Activated T-helper 9 cell treated with anti-CD3 and anti-CD28 coated beads, Interleukin-2, amount 50 U/mL, for 16 hours (primary cell): ENCODE measurements at places on chromosomes 3 and 15.
A peak's percentile ranks its signal among the peaks of the same experiment; 100 is the strongest.

DNA sequence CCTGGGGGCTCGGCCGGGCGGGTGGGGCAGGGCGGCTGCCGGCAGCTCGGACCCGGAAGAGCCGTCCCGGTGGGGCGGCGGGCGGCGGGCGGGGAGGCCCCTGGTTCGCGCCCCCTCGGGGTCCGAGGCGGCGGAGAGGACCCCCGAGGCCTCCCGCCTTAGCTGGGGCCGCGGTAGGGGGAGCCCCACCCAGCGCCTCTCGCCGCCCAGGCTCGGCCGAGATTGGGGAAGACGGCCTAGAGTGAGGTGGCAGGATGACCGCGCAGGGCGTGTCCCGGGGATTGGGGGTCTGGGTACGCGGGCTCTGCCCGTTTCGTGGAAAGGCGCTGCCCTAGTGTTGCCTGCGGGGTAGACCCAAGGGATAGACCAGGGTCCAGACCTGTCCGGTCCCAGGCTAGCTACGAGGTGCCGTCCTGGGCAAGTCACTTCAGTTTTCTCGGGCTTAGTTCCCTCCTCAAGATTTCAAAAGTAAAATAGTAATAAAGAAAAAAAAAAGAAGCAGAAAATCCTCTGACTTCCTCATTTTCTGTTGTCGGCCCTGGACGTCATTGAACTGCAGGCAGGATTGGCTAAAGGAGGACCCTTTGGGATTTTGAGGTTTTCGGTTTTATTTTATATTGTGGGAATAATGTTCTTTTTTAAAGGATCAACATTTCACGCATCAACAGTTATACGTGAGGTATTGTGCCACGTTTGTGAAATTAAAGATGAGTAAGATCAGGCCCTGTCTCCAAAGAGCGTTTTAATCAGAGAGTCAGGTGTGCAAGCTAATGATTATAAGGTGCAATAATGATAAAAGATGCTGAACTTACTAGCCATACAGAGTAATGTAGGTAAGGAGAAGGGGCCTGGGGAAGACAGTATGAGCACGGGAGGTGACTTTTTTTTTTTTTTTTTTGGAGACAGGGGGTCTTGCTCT, 679 bp downstream of the IQGAP1 start:
- peak; percentile 39 for DNase-seq

GRCh38 chr3:65748326-65748725, 290.4 kb downstream of the MAGI1 start:
- DNase-seq: no peak

GRCh38 chr3:57943525-57944495, 64.4 kb upstream of the FLNB start:
- no peak for DNase-seq

GRCh38 chr3:116877968-116878367, 168.4 kb downstream of the TUSC7 start:
- DNase-seq: no peak

GRCh38 chr3:171677706-171678105, 132.6 kb downstream of the PLD1 start:
- DNase-seq: no peak

DNA sequence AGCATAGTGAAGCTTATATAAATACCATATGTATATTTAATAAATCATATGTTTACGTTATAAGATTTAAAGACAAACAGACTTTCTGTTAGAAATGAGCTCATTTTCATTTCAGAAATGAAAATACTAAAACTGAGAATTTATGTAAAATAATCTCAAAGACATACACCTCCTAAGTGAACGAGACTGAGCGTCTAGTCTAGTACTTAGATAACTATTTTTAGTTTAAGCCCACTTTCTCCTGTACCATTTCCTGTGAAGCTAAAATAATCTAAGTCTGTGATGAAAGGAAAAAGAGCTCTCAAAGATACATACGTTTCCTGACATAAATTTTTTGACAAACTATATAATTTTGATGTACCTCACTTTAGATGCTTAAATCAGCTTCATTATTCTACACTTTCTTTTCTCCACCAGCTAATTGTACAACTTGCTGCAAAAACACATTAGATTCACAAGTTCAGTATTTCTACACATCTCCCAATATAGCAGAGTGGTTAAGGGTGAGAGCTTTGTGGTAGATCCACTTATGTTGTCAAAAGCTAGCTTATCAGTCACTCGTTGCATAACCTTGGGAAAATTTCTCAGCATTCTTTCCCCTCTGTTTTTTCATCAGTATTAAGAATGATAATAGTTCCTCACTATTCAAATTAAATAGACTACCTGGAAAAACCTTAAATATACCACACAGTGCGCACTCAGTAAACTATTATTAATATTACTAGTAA, 703.0 kb downstream of the PLOD2 start:
- no peak for DNase-seq

DNA sequence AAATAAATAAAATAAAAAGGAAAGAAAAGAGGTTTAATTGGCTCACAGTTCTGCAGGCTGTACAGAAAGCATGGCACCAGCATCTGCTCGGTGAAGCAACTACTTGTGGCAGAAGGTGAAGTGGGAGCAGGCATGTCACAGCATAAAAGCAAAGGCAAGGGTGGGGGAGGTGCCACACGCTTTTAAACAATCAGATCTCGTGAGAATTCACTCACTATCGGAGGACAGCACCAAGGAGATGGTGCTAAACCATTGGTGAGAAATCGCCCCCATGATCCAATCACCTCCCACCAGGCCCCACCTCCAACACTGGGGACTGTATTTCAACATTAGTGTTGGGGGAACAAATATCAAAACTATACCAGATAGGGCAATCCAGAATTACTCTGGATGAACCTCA, 15.3 kb downstream of the SCG3 start:
- no peak for DNase-seq

GRCh38 chr3:140470211-140470610, 207.7 kb upstream of the TRIM42 start:
- no peak for DNase-seq

- DNase-seq: no peak
Measured at GRCh38 chr3:88742674-88743507, 364.5 kb upstream of the EPHA3 start.

DNA sequence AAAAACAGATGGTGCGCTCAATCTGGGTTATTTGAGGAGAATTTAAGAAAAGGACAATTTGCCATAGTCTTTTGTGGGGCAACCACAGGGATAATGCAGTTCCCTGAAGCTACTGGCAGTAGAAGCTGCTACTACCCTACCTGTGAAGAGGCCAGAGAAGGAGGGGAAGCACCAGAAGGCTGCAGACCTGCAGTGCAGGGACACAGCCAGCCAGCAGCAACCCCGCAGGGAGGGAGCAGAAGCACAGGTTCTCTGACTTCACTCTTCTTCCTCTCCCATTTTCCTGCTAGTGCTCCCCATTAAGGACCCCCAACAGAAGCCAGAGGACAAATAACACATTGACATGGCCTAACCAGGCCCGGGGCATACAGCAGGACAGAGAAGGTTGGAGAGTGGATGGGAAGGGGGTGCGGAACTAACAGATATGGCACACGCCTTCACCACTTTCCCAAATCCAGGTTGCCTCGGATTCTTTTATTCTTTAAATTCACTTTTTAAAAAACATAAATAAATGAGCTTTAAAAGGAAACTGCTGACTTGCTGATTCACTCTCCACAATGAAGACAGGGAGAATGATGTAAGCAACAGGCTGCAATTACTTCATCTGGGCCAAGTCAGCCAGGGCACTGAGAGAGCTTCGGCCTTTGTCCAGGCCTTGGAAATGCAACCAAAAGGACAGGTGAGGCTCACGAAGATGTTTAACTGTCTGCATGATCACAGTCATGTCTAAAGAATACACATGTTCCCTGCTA, 30.1 kb downstream of the POPDC2 start:
- no peak for DNase-seq

- no peak for DNase-seq
Measured at GRCh38 chr3:54832876-54833275, 95.0 kb downstream of the LRTM1 start.

- no peak for DNase-seq
Measured at GRCh38 chr3:60101621-60102020, 1051.8 kb upstream of the CFAP20DC start.

- DNase-seq: no peak
Measured at GRCh38 chr3:58116985-58117384, 93.8 kb downstream of the DNASE1L3 start.

DNA sequence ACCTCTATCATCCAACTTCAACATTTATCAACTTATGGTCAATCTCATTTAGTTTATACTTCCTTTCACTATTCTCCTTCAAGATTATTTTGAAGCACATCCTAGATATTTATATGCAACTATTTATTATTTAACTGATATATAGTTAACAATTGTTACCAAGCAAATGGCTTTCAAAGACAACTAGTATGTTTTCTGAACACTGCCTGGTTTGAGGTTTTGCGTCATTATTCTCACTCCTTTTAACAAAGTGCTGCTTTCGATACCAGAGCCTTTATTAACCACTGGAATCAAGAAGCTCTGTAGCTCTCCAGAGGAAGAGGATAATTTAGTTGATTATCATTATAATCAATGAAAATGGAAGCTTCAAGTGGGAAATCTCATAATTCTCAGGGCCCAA, 19.6 kb downstream of the ZIC1 start:
- DNase-seq: no peak

GRCh38 chr15:90154861-90155626, 46.1 kb upstream of the SEMA4B start:
- DNase-seq: no peak

DNA sequence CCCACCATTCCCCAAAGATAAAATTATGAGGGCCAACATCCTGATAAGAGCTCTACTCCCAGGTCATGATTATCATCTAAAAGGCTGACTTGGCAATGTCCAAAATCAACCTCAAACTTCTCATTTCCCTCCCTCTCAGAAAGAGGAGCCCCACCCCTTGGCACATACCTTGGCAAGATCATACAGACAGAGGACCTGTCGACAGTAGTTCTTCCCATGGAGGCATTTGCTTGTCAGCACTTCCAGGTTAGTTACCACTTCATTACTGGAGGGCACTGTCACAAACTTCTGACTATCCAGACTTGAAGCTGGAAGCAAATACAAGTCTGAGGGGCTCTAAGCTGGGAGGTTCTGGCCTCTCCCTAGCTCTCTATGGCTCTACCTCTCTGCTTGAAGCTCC, 37.8 kb downstream of the EIF3J start:
- no peak for DNase-seq

DNA sequence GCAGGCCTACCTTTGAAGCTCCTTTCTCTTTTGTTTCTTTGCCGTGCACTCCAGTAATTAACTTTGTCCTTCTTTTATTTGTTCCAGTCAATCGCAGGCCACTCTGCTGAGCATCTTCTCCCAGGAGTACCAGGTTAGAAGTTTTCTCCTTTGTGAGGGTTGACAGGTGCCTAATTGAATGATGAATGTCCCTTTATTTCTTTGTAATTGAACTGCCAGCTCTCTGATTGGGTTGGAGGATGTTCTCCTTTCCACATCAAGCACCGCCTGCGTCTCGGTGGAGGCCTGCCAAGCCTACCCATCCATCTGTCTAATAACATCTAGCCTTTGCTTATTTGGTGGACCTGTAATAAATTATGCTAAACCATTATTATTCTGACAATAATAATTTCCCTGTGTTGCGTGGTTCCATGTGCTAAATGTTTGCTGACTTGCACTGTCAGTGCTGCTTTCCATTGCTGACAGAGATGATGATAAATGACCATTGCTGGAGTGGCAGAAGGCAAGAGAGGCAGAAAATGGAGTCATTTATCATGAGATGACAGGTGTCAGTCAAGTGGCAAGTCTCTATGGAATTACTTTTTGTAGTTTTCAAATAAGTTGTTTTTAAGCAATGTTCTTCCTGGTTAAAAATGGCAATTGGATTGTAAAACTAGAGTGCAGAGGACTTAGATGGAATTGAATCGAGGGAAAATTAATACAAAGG, 64.9 kb downstream of the CDIN1 start:
- DNase-seq: no peak

GRCh38 chr3:157220883-157221282, 60.9 kb upstream of the CCNL1 start:
- no peak for DNase-seq
